ENCODE measurements at places on chromosomes 1 and 21. TPM values are rescaled to one million over a fixed set of nuclear protein-coding genes. Genes with fewer than 3 reads are reported as not detected.
A peak's percentile ranks its signal among the peaks of the same experiment; 100 is the strongest.

- H3K27me3 ChIP-seq: no peaks in the 10 kb centered on the region
- H3K36me3 ChIP-seq: no peaks in the 10 kb centered on the region
- H3K27ac ChIP-seq: no peak overlapping the region
- H3K4me1 ChIP-seq: no peaks in the 10 kb centered on the region
- DNase-seq: no peak
These were observed 118.7 kb downstream of the GLIS1 start for GRCh38 chr1:53620061-53620855.

DNA sequence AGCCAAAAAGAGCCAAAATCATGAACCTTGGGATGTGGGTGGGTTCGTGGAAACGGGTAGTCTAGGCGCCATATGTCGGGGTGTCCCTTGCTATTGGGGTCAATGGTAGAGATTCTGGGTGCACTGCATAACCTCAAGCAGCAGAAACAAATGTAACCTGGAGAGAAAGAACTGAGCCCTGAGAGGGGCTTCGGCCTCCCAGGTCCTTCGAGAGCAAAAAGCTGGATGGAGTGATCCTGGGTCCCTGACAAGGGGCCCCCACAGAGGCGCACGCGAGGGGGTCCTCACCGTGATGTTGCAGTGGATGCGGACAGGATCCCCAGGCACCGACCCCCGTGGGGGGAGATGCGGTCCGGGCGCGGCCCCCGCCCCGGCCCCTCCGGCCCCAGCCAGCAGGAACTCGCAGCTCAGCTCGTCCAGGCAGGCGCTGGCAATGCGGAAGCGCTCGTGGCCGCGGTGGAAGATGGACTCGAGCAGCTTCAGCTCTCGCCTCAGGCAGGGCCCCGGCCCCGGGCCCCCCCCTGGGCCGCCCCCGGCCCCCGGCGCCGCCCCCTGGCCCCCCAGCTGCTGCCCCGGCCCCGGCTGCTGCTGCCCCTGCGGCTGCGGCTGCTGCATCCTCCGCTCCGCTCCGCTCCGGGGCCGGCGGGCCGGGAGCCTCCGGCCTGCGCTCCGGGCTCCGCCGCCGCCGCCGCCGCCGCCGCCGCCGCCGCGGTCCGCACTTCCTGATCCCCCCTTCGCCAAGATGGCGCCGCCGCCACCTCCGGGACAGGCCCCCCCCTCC is at the start of gene UBE2Q1:
Gene UBE2Q1 (minus strand): TSS at position 724 of the 781 bp plus-strand sequence. CDS start 109 bp downstream, at position 615.
- DNase-seq: peak; percentile 55
- H3K4me3 ChIP-seq: peak within 1 kb of the TSS; percentile 81
- H3K4me1 ChIP-seq: peaks cover 10% of the 10 kb centered on the region
- H3K36me3 ChIP-seq: no peaks in the 10 kb centered on the region
- H3K27me3 ChIP-seq: no peaks in the 10 kb centered on the region

- no peak for DNase-seq
- H3K27me3 ChIP-seq: no peaks in the 10 kb centered on the region
- no peaks in the 10 kb centered on the region for H3K4me1 ChIP-seq
- no peak overlapping the region for H3K27ac ChIP-seq
- H3K36me3 ChIP-seq: no peaks in the 10 kb centered on the region
These were observed 33.9 kb downstream of the APP start for GRCh38 chr21:26136671-26137070.

Gene FCRL5
- 0.48 TPM for total RNA-seq
